ENCODE measurements at places on chromosomes 13 and 19.
A peak's percentile ranks its signal among the peaks of the same experiment; 100 is the strongest.

DNA sequence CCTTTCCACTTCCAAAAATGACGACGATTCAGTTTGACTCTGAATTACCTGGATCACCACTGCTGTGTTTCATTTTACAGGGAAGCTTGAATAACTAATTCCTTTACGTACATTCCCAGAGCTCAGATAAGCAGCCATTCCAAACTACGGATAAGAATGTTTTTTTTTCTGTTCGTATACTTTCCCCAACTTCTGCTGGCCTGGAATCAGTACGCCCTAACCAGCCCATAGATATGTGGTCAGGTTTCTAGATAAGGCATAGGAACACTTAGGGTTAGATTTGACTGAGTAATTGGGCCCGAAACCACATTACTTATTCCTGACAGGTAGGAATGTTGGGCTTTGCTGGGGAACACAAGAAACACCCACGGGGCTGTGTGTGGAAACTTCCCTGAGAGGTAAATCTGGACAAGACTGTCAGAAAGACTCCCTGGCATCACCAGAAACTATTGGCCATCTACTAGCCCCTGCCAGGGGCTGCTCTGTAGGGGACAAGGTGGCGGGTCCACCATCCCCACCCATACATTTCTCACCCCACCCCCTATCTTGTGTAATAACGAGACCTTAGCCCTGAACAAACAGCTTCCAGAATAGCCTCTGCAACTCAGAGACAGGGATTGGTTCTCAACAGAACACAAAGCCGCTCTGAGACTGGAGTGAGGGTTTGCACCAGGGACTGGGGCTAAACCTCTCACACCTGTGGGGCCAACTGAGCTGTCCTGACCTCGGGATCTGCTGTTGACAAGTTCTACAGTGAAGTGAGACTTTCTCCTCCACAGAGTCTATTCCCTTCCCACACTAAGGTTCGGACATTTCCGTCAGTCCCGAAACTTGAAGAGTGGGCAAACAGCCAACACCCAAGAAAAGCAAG lies 15.6 kb downstream of the RHPN2 start:
- DNase-seq = no peak

DNA sequence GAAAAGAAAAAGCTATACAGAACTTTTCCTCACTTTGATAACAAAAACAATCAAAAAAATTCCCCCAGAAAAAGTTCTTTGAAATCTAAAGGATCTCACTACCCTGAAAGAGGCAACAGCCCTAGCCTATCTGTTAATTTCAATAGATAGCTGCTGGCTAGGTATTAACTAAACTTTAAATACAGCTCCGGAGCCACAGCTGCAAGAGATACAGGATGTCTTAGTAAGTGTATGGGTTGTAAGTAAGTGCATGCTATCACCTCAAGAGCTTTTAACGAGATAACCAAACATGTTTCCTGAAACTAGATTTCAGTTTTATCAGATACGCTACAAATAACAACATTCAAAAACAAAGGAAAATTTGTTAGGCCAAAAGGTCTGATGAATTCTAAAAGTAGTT lies 148.4 kb downstream of the KLF12 start:
- no peak for DNase-seq

GRCh38 chr19:48135411-48135810 lies 24.8 kb upstream of the PLA2G4C start:
- DNase-seq = no peak

DNA sequence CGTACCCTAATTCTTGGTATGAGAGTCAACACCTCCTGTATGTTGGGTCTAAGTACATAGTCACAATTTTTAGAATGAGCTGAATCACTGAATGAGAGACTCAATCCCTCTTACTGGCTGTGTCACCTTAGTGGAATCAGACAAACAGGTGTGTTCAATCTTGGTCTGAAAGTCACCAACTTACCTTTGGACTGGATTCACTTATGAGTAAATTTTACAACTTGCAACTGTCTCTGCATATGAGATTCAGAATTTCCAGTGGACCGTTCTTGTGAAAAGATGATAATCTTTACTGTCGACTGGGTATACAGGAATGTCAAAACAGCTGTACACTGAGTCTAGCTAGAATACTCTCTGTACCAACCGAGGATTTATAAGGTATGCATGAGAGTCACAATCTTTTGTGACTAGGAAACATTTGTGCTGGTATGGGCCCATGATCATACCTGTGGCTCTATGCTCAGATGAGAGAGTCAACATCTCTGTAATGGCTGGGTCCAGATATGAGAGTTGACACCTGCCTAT lies 5.9 kb upstream of the ZNF91 start:
- no peak for DNase-seq

- DNase-seq = no peak
These were observed 13.1 kb upstream of the SLITRK6 start for GRCh38 chr13:85812282-85812681.

GRCh38 chr13:35388441-35389355 lies 87.8 kb downstream of the MAB21L1 start:
- no peak for DNase-seq

DNA sequence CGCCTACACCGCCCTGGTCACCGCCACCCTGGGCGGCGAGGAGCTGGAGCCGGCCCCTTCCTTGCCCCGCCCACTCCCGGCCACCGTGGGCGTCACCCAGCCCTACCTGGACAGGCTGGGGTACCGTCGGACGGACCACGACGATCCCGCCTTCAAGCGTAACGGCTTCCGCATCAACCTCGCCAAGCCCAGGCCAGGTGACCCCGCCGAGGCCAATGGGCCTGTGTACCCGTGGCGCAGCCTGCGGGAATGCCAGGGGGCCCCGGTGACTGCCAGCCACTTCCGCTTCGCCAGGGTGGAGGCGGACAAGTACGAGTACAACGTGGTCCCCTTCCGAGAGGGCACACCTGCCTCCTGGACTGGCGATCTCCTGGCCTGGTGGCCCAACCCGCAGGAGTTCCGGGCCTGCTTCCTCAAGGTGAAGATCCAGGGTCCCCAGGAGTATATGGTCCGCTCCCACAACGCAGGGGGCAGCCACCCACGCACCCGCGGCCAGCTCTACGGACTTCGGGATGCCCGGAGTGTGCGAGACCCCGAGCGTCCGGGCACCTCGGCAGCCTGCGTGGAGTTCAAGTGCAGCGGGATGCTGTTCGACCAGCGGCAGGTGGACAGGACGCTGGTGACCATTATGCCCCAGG lies 7.0 kb downstream of the CILP2 start:
- no peak for DNase-seq

DNA sequence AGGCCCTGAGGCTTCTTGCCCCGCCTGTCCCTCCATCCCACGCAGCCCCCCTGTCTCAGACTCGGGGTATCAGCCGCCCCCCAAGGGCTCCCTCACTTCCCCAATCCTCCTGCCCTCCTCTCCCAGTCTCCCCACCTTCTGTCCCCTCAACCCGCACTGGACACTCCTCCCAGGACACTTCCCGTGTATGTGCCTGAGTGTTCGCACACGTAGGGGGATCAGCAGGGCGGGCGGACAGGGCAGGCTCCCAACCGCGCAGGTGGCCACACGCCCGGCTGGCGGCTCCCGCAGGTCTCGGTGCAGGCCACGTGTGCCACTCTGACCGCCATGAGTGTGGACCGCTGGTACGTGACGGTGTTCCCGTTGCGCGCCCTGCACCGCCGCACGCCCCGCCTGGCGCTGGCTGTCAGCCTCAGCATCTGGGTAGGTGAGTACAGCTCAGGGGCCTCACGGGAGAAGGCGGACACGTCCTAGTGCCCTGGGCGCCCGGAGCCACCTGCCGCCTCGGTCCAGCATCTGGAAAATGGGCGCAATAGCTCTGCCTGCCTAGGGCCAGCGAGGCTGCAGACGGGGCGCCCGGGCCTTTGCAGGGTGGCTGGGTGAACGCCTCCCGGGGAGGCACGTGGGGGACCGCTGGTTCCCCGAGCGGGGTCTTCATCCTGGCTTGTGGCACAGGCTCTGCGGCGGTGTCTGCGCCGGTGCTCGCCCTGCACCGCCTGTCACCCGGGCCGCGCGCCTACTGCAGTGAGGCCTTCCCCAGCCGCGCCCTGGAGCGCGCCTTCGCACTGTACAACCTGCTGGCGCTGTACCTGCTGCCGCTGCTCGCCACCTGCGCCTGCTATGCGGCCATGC lies 2.3 kb downstream of the KISS1R start:
- DNase-seq = peak; percentile 46

DNA sequence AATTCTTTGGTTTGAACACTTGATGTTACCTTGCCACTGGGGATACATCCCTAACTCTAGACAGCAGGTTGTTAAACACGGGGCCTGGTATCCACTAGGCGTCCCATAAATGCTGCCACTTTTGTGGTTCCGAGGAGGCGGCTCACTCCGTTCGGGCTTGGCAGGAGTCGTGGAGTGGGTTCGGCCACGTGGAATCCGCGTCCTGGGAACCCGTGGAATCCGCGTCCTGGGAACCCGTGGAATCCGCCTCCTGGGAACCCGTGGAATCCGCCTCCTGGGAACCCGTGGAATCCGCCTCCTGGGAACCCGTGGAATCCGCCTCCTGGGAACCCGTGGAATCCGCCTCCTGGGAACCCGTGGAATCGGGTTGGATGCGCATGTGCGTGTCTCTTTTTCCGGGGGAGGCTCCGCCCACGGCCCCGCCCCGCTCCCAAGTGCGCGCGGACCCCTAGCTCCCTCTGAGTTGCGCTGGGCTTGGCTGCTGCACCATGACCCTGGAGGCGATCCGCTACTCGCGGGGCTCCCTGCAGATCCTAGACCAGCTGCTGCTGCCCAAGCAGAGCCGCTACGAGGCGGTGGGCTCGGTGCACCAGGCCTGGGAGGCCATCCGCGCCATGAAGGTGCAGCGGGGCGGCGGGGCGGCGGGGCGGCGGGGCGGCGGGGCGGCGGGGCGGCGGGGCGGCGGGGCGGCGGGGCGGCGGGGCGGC lies at the start of gene MRI1:
Gene MRI1, plus strand, starts transcription at position 422 of the 707 bp plus-strand sequence. Its CDS starts 67 bp downstream, at position 489.
- peak; percentile 82 for DNase-seq

DNA sequence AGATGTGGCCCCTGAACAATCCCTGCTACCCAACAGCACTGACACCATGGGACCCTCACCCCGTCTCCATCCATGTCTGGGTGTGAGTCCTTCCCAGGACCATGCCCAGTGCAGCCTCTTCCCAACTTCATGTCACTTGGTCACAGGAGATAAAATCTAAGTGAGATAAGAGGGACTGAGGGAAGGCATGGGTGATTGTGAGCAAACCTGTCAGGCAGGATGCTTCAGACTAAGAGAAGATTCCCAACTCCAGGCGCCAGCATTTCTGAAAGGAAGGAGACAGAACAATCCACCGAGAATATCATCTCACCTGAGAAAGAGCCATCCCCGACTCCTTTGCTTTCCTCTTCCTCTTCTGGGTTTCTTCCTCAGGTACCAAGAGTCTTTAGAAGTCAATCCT lies 7.5 kb downstream of the ZNF320 start:
- no peak for DNase-seq

- DNase-seq = no peak
These were observed 643.6 kb downstream of the PCDH9 start for GRCh38 chr13:66586489-66586888.

DNA sequence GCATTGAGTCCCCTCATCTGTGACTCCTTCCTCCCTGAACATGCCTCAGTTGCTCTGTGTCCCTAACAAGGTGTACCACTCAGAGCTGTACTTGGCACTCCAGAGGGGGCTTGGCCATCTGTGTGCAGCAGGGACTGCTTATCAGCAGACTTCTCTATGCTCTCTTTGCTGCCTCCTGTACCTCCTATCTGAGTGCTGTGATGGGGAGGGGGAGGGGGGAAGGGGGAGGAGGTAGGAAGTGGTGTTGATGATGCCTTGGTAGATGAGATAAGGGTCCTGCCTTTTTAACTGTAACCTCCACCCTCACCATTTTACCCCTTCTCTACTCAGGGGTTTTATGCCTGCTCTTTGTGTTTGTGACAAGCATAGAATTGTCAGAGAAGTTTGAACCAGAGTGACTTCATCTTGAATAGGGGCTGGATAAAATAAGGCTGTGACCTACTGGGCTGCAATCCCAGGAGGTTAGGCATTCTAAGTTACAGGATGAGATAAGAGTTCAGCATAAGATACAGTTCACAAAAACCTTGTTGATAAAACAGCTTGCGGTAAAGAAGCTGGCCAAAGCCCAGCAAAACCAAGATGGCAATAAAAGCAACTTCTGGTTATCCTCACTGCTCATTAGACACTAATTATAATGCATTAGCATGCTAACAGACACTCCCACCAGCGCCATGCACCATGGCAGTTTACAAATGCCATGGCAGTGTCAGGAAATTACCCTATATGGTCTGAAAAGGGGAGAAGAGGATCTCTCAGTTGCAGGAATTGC lies 13.2 kb downstream of the PCDH8 start:
- no peak for DNase-seq

DNA sequence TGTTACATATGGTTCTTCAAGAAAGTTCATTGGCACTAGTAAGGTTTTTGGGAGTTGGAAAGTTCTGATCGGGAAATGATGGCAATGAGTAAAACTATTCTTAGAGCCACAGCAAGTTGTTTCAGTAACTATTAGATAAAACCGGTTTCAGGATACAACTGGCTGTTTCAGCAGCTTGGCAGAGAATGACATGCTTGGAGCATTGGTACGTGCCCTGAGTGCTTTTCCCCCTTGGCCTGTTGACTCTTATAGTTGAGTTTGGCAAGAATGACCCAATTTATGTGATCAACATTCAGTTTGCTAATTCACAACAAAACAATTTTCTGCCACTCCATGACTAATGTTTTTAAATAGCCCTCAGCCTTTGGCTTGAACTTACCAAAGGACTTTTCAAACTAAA lies 10.8 kb upstream of the ZNF491 start:
- no peak for DNase-seq

- DNase-seq = no peak
These were observed 10.1 kb upstream of the PRKD2 start for GRCh38 chr19:46726971-46727501.

- no peak for DNase-seq
These were observed 3.9 kb upstream of the KLK15 start for GRCh38 chr19:50837300-50837699.

- no peak for DNase-seq
These were observed 152.3 kb downstream of the TM9SF2 start for GRCh38 chr13:99653526-99653925.

GRCh38 chr19:9644472-9644871 lies 23.4 kb upstream of the ZNF561 start:
- no peak for DNase-seq

DNA sequence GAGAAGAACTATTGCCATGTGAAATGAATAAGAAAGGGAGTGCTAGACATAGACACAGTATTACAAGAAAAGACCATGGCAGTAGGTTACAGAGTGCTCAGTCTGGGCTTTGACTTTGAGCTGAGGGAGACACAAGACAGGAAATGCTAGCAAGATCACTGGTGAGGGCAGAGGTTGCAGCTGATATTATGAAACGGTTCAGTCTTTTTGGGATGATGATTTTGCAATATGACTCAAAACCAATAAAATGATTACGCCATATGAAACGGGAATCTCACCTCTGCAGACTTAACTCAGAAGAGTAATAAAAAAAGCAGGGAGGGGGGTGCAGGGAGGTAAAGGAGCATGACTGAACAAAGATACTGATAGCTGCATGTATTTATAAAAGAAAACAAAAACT lies 123.1 kb downstream of the RBM26 start:
- DNase-seq = no peak

- DNase-seq = no peak
These were observed 661.0 kb upstream of the MIR17HG start for GRCh38 chr13:90686442-90686841.

- DNase-seq = peak; percentile 89
These were observed 1.9 kb upstream of the HNRNPL start for GRCh38 chr19:38851622-38852230.

GRCh38 chr19:7871437-7872305 lies 2.5 kb downstream of the PRR36 start:
- peak; percentile 70 for DNase-seq

- peak; percentile 29 for DNase-seq
These were observed 26.7 kb upstream of the NAPA start for GRCh38 chr19:47541518-47541917.

- no peak for DNase-seq
These were observed at the start of gene CD79A for GRCh38 chr19:41876847-41877832. Gene CD79A, plus strand, starts transcription at chr19:41877279. Its CDS starts 26 bp downstream, at chr19:41877305.

GRCh38 chr19:31716826-31717225 lies 367.6 kb upstream of the TSHZ3 start:
- no peak for DNase-seq

Data from activated CD8-positive, alpha-beta memory T cell treated with anti-CD3 and anti-CD28 coated beads, Interleukin-2, amount 50 U/mL, for 4 hours (primary cell).